ENCODE measurements at places on chromosomes 11 and 22.

GRCh38 chr11:12196308-12196707 lies 85.9 kb downstream of the MICAL2 start:
- no peak for DNase-seq

- no peak for DNase-seq
These were observed 740.5 kb downstream of the BRD1 start for GRCh38 chr22:49087198-49087597.

GRCh38 chr11:70861559-70861958 lies 390.8 kb downstream of the SHANK2 start:
- DNase-seq: no peak

GRCh38 chr22:40241200-40241763 lies 63.6 kb downstream of the TNRC6B start:
- no peak for DNase-seq

DNA sequence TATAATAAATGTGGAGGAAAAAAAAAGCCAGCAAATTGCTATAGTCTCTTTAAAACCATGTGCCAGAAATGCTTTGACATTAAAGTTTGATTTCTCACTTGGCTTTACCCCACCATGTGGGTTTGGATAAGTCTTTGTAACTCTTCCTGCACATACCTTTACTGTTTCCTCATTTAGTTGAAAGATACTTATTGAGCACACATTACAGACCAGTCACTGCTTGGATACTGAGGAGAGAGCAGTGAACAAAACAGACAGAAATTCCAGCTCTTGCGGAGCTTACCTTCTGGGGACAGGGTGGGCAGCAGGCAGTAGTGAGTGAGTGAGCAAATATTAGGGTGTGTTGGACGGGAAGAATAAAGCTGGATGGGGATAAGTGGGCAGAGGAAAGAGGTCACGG lies 13.7 kb downstream of the PACS1 start:
- no peak for DNase-seq

DNA sequence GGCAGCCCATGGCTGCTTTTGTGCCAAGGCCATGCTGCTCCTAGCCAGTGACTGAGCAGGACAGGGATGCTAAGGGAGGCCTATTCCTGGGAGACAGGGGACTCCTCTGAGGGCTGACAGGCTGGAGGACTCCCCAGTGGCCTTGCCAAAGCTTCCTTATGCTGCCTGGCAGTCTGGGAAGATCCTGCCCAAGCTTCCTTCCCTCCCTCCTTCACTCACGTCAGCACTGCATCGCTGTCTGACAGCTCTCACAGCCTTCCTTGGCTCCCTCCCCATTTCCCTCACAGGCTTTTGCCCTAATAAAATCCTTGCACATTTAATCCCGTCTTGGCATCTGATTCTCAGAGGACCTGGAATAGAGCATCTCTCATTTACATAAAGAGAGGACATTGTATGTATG lies 26.5 kb downstream of the HTR3A start:
- DNase-seq: no peak

GRCh38 chr11:94305146-94305545 lies 766 bp downstream of the IZUMO1R start:
- DNase-seq: no peak

GRCh38 chr11:34267417-34267816 lies 90.4 kb downstream of the ABTB2 start:
- DNase-seq: no peak

GRCh38 chr11:130798801-130799200 lies 117.5 kb downstream of the SNX19 start:
- no peak for DNase-seq

- no peak for DNase-seq
These were observed 533.1 kb downstream of the ETS1 start for GRCh38 chr11:128053981-128054931.

All from SK-N-MC (cell line).